PC-9 (cell line): ENCODE measurements at places on chromosomes 2 and 18. TPM values are rescaled to one million over a fixed set of nuclear protein-coding genes. Genes with fewer than 3 reads are reported as not detected.

Gene ARHGAP25
- total RNA-seq: not detected in 2 replicates

Gene EPAS1
- total RNA-seq: 127 and 163 TPM in 2 replicates

Gene HOXD9
- not detected in 2 replicates for total RNA-seq

Gene MEP1B
- not detected in 2 replicates for total RNA-seq

Gene IL36A
- total RNA-seq: not detected in 2 replicates

Gene CYRIA
- total RNA-seq: 3.9 and 4.0 TPM in 2 replicates

Gene TMEM200C
- total RNA-seq: not detected in 2 replicates

Gene PTGR3
- 36.6 and 38.4 TPM in 2 replicates for total RNA-seq

Gene CYS1
- 0.43 and 0.61 TPM in 2 replicates for total RNA-seq
